Esophagus squamous epithelium (tissue), 5 donors: ENCODE measurements at places on chromosomes 6 and 20.

DNA sequence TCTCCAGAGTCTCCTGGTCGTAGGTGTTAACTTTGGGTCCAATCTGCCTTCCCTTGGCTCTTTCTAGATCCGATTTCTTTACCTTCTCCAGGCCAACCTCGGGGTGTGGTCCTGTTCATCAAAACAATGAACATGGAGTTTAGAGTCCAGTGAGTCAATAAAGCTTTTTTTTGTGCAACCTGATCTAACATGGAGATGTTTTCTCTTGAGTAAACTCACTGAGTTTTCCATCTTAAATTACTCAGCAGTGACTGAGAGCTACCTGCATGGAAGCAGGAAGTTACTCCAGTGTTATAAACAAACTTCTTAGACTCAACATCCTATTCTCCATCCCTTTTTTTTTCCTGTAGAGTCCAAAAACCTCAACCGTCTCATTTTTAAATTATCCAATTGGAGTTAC is 14.9 kb upstream of the SLC22A1 start:
- no peak for DNase-seq

- DNase-seq: no peak
These were observed 192.5 kb downstream of the MYLK4 start for GRCh38 chr6:2558098-2558680.

DNA sequence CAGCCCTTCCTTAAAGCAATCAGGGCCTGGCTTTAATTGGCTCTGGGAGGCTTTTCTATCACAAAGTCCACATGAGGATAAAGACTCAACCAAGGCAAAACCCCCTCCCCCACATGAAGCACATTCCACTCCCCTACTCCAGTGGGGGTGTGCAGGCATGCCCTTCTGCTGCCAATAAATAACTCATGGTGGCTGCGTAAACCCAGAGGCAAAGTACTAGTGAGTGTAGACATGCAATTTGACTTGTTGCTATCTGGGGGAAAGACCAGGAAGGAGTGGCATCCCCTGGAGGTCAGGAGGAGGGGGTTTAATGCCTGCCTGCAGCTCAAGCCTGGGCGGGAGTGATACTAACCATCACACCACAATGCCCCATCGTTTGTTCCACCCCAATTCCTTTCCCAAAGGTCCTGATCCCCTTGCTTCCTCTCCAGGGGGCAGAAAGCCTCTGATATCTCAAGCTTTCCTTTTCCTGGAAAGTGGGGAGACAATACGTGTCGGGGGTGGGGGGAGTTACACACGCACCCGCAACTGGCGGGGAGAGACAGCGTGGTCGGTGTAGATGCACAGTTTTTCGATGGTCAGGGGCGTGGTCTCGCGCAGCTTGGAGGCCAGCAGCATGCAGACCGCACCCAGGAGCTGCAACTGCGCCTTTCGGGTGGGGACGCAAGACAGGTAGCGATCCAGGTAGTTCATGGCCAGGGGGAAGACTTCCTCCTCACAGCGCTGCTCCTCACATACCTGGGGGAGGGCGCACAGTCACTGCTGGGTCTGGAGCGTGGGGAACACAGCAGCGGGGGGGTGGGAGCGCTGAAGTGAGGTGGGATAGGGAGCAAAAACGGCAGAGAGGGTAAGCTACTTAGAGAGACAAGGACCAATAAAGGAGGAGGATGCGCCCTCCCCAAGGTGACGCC is 1.5 kb downstream of the CCND3 start:
- no peak for DNase-seq

GRCh38 chr6:40322336-40322735 is 264.8 kb downstream of the LRFN2 start:
- DNase-seq: no peak

DNA sequence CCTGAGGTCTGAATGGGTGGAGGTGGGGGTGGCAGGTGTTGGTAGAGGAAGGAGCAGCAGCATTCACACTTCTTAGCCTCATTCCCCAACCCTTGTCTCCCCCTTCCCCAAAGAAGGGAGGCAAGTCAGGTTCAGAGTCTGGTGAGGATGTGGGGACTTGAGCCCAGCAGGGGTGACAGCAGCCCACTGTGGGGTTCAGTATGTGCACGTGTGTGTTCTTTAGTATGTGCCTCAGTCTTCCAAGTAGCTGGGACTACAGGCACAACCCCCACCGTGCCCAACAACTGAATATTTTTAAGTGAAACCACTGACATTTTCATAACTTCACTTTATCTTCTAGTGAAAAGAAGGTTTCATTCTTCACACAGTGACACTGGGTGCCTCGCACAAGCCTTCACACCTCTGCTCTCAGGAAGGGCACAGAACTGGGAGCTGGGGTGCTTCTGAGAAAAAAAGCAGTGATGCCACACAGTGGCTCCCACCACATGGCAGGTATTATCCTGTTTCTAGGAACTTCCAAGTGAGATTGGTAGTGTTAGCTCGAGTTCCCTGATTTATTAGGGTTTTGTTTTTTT is 33.4 kb upstream of the PRELID3B start:
- DNase-seq: no peak

DNA sequence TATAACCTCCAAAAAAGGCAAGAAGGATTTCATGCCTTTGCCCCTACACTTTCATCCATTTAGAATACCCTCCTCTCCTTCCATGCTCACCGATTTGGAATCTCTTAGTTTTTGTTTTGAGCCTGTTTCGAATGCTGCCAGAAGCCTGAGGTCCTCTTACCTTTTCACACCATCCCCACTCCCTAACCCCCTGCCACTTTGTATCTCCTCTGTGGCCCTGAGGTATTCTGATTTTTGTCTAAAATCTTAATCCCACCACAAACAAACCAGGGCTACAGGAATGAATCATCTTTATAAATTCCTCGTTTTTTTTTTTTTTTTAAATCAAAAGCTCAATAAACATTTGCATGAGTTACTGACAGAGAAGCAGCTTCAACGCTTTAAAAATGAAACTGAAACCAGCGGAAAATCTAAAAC is 1.6 kb upstream of the RPS12 start:
- no peak for DNase-seq

DNA sequence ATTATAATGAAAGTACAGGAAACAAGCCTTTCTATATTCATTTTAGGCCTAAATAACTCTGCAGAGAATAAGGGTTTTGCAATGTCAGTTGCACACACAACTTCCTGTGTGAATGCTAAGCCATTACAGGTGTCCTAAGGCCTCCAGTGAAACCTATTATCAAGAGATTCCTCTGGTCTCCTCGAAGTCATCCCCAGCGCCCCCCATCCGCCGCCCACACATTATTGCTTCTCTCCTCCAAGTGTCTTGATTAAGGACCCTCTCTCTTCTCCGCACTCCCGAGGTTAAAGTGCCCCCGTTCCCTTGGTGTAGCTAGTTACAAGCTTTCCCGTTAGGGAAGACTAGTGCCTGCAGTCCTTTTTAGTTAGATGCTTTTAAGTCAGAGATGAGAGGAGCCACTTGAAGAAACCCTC is 1.3 kb downstream of the HIVEP2 start:
- DNase-seq: no peak

DNA sequence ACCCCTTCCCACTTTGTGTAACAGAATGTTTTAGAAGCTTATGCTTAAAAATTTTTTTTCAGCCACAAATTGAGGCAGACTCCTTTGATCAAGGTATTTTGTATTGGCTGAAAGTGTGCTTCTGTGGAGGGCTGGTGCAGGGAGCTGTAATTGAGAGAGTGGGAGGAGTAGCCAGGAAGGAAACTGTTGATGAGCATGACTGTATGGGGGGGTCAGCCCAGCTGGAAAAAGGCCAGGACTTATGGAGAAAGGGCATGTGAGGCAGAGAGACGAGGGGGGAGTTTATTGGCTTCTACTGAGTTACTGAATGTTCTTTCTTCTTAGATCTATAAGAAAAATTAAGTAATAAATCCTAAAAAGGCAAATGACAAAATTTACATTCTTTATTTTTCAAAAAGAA is 13.4 kb downstream of the RFPL4B start:
- DNase-seq: no peak

DNA sequence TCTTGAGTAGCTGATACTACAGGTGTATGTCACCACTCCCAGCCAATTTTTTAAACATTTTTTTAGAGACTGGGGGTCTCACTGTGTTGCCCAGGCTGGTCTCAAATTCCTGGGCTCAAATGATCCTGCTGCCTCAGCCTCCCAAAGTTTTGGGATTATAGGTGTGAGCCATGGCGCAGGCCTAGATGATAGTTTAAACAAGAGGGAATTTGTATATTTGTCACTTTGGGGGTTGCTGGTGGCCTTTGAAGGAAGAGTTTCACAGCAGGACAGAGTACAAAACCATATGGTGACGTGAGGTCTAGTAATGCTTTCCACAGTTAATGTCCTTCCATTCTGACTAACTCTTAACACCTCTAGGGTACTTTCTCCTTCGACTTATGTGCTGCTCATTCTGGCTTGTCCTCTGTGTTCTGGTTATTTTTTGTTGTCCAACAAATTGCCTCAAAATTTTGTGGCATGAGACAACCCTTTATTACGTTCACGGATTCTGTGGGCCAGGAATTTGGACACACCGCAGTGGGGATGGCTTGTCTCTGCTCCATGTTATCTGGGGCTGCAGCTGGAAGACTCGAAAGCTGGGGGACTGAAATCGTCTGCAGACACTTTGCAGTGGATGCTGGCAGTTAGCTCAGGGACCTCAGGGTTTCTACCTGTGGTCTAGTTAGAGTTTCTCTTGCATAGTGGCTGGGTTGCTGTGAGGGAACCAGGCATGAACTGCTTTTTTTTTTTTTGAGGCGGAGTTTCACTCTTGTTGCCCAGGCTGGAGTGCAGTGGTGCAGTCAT is 23.0 kb upstream of the IER3 start:
- DNase-seq: no peak

GRCh38 chr6:130259557-130259956 is 36.8 kb upstream of the SAMD3 start:
- no peak for DNase-seq

DNA sequence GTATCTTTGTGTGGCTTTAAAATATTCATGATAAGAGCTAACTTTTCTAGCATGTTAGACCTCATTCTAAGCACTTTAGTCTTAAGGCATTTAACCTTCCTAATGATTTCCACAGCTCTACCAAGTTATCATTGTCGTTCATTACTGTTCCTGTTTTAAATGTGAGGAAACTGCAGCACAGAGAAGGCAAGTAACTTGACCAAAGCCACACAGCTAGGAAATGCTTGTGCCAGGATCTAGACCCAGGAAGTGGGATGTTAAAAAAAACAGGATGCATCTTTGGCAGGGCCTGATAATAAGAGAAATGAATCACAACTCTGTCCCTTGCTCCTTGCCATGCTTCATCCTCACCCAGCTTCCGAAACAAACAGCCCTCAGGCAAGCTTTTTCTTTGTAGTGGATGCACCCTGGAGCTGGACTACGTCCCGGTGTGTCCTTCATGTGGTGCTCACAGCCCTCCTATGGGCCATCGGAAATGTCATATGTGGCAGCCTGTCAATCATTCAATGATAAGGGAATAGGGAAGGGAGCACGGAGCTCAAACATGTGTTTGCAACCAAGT is 196.9 kb upstream of the RREB1 start:
- DNase-seq: no peak

DNA sequence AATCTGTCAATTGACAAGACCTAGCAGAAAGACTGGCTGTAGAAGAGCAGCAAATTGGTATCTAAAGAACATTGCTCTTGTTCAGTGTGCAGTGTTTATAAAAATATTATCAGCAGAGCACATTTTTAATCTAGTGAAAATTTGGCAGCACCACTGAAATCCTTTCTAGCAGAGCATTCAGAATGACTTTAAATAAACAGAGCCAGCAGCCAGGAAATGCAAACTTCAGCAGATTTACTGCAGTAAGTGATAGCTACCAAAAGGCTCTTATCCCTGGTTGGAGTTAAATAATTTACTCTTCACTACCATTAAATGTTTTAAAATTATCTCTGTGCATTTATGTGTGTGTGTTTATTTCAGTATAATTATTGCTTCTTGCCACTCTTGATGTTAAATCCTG is 590.9 kb upstream of the CITED2 start:
- DNase-seq: no peak

- DNase-seq: no peak
These were observed 722 bp downstream of the ISM1 start for GRCh38 chr20:13221673-13222318.

GRCh38 chr6:43159599-43159998 is 11.5 kb upstream of the SRF start:
- no peak for DNase-seq

- no peak for DNase-seq
These were observed 49.2 kb upstream of the FAM184A start for GRCh38 chr6:119127627-119128026.

- no peak for DNase-seq
These were observed 22.6 kb upstream of the RIN2 start for GRCh38 chr20:19735446-19735845.

DNA sequence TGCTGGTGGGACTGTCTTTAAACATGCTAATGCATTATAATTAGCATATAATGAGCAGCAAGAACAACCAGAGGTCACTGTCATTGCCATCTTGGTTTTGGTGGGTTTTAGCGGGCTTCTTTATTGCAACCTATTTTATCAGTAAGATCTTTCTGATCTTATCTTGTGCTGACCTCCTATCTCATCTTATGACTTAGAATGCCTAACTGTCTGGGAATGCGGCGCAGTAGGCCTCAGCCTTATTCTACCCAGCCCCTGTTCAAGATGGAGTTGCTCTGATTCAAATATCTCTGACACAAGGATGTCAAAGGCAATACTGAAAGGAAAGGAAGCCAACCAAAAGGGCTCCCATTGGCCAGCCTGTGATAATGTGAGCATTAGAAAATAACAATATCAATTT is 29.8 kb upstream of the SEC63 start:
- no peak for DNase-seq

- DNase-seq: no peak
These were observed 29.4 kb upstream of the KIF25 start for GRCh38 chr6:167968091-167968490.

- no peak for DNase-seq
These were observed 555.4 kb upstream of the AGPAT4 start for GRCh38 chr6:161829291-161829729.

DNA sequence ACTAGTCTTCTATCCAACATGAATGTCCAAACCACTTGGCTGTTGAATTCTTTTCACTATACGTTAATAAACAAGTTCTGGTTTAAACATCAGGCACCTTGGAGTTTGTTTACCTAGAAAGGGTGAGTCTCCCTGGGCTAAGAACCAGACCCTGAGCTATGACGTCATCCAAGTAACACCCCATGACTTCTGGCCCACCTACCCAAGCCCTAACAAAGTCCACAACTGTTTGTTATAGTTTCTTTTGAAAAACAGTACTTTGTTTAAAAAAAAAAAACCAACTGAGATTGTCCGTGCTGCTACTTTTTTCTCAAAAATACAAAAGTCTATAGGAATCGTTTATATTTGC is 146.9 kb upstream of the BEND6 start:
- DNase-seq: no peak

GRCh38 chr20:13054011-13054410 is 45.2 kb downstream of the SPTLC3 start:
- DNase-seq: no peak

GRCh38 chr6:123901436-123901835 is 97.8 kb downstream of the NKAIN2 start:
- no peak for DNase-seq

- DNase-seq: no peak
These were observed 286.2 kb upstream of the SGK1 start for GRCh38 chr6:134604014-134604676.

GRCh38 chr6:75382634-75382900 is 98.0 kb upstream of the TMEM30A start:
- no peak for DNase-seq
